MV-4-11 (cell line): ENCODE measurements at places on chromosomes 1 and 21.
A peak's percentile ranks its signal among the peaks of the same experiment; 100 is the strongest.

DNA sequence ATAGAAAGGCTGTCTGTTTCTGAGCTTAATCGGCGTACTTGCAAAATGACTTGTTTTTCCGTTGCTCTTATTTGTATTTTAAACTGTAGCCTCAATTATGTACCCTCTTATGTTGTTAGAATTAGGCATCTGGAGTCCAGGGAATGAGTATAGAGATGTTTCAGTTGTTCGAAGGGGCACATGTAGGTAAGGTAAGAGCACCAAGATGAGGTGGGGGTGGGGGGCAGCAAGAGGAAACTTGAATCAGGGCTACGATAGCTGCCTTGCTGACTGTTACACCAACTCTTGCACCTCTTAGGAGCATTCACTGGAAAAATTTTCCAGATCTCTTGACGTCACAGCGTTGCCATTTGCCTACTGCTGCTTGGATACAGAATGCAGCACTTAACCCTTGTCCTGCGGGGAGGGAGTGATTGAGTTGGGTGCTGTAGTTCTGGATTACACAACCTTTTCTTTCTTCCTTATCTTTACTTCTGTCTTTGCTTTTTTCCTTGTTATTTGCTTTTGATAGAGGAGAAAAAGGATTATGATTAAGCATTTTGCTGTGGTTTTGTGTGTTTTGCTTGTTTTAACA, 3.2 kb downstream of the ATP1B1 start:
- DNase-seq: peak; percentile 52

GRCh38 chr1:150791585-150791984, 16.5 kb downstream of the CTSK start:
- peak; percentile 76 for DNase-seq

- no peak for DNase-seq
These were observed 36.3 kb upstream of the RCC2 start for GRCh38 chr1:17475752-17476151.

DNA sequence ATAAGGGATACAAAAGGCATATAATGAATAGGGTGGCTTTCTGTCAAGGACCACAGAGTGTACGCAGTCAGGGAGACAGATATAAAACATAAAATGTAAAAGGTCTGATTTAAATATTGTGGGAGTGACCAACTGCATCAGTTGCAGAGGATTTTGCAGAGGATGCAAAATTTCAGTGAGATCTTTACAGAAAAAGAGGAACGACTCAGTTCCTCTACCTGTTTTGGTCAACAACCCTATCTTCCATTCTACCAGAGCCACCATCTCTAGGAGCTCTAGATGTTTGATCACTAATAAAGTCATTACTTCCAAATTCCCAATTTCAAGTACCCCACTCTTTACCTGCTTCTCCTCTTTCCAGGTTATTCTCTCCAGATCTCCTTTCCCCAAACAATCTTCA, 16.5 kb downstream of the SOD1 start:
- DNase-seq: peak; percentile 41

GRCh38 chr1:243748706-243749283, 101.2 kb downstream of the AKT3 start:
- DNase-seq: peak; percentile 76

- peak; percentile 10 for DNase-seq
These were observed 457.7 kb upstream of the ADAMTS5 start for GRCh38 chr21:27424601-27425000.

GRCh38 chr1:59505596-59506028, 208.7 kb downstream of the FGGY start:
- no peak for DNase-seq

DNA sequence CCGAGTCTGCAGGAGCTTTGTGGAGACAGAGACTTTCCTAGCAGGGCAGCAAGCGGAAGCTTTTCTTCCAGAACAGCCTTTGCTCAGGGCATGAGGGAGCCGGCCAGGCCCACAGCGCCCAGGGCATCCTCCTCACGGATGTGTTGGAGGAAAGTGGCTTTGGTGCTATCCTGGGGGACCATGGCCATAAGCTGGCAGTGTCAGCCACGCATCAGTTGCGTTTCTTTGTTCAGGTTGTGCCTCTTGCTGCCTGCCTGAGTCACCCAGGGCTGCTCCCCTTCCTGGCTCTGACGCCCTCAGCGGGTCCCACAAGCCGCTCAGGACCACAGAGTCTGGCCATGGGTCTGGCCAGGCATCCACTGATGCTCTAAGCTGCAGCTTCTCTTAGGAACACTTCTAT, 39.6 kb upstream of the PRSS38 start:
- no peak for DNase-seq

GRCh38 chr21:27265949-27266348, 299.1 kb upstream of the ADAMTS5 start:
- no peak for DNase-seq

DNA sequence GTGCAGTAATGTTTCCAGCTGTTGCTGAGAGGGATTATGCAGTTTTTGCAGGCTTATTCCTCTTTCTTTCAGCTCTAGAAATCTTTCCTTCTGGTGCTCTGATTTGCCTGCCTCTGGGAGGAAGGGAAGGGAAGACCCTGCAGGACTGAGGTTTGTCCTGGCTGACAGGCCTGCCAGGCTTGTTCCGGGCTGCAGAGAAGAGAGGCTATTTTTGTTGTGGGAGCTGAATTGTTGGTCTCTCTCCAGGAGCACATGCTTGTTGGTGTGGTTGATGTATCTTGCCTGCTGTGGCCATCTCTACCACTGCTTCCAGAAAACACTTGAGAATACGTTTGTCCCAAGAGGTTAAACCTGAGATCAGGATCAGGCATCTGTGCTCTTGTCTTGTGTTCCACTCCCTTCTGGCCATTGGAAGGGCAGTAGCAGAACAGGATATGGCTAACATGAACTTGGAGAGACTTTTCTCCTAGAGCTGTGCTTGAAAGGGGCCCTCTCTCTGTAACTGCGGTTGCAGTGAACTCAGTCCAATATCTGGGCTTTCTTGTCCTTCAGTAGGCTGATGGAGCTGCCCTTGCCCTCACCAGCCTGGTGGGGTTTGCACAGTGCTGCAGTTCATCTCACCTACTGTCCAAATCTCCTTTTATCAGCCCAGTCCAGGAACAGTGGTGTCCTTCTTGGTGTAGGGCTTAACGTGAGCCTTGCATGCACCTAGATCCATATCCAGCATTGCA, 21.5 kb upstream of the SLC25A34 start:
- DNase-seq: no peak

GRCh38 chr1:248837045-248837780, 811 bp upstream of the ZNF672 start:
- DNase-seq: peak; percentile 18

DNA sequence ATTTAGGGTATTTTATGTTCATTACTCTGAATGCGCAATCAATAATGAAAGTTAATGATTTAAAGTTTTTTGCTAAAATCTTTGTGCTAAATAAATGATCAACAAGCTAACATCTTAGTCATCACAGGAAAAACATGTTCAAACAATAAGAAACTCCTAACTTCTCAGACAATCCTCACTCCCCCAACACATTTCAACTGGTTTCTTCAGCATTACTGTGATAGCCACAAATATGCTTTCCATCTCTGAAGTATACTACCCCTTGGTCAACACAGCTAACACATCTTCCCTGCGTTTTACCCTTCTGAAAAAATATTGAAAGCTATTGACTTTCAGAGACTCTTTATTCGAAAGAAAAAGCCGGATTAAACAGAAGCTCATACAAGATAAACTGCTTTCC, 85.8 kb downstream of the ZNF644 start:
- no peak for DNase-seq

DNA sequence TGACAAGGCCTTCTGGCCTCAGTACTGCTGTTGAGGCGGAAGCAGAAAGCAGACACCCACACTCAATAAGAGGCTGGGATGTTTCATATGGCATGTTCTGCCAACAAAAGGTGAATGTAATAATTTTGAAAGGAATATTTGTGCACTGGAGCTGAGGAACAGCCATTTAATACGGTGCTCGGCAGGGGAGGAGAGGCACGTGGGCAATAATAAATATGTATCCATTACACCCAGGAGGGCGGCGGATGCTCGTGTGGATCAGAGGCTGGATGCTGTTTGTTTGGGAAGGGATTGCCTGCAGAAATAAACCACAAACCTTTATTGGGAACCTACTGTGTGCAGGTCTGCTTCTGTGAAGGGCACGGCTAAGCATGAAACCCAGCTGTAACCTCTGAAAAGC, 92.0 kb downstream of the VWA5B1 start:
- DNase-seq: no peak

DNA sequence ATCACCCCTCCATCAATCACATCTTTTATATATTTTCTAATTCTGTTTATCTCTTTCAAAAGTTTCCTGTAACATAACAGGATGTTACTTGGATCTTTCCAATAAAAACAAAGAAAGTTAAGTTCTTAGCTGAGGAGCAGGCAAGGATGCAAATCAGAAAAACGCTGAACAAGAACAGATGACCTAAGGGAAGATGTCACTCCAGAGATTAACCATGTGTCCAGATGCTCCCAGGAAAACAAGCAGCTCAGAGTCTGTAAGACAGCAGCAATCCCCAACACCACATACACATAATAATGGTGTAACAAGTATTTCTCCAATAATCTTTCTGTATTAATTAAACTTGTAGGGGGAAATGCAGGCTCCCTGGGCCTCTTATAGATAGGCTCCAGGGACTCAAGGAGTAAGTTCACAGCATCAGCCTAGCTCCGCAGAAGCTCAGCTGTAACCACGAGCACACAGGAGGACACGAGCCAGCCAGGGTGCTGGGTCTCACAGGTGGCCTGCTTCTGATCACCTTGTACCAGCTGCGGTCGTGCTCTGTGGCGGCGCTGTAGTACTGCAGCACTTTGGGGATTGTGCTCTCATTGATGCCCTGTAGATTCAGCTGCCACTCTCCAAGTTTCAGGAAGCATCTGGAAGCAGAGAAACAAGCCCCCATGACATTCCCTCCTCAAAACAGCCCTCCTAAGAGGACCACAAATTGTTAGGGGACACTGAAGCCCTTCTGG, 33.1 kb upstream of the EXOSC10 start:
- DNase-seq: no peak

DNA sequence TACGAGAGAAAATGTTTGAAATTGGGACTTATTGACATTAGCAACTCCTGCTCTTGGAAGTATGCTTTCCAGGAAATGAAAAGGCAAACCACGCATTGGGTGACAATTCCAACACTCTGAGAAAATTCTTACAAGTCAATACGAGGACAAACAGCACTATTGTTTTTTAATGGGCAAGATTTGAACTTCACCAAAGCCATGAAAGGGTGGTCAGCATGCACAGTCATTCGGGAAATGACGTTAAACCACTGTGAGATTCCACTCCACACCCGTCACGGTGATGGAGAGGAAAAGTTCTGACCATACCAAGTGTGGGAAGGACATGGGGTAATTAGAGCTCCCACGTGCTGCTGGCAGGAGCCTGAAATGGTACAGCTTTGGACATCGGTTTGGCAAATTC, 12.2 kb upstream of the PRXL2B start:
- DNase-seq: no peak

DNA sequence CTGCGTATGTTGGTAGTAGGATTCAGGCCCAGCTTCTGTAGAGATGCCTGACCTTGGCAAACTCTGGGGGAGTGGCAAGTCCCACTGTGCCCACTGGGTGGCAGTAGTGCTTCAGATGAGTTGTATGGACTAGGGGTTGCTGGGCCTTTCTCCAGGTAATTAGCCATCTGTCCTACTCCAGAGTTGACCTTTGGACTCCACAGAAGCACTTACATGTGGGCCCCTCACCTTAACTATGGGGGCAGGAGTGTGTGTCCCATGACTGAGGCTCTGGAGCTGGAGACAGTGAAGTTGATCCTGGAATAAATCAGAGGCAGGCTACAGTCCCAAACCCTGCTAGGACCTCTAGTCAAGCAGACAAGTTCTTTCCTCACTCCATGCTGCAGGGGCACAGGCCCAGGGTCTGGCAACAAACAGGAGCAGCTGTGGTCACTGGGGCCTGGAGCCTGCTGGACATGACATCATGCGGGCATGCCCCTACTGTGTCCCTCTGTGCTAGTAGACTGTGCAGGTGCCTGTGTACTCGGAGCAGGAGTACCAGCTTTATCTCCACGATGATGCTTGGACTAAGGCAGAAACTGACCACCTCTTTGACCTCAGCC, 4.6 kb downstream of the DMAP1 start:
- peak; percentile 47 for DNase-seq

DNA sequence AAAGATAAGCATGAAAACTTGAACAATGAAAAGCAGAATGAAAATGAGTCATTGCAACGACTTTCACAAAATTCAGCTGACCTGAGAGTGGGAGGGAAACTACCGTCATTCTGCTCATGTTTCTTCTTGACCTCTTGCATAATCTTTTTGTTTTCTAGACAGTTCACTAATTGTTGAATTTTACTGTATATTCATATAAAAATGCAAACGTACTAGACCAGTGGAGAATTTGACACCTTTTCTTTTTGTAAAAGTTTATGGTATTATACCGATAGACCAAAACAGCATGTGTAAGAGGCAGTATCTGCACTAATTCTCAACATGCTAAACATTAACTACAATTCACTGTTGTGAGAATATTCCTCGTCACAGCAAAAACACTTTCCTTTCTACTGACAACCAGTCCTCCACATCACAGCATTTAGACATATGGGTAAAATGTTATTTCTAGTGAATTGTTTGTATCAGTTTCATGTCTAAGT, 137.8 kb downstream of the GREM2 start:
- DNase-seq: peak; percentile 41

DNA sequence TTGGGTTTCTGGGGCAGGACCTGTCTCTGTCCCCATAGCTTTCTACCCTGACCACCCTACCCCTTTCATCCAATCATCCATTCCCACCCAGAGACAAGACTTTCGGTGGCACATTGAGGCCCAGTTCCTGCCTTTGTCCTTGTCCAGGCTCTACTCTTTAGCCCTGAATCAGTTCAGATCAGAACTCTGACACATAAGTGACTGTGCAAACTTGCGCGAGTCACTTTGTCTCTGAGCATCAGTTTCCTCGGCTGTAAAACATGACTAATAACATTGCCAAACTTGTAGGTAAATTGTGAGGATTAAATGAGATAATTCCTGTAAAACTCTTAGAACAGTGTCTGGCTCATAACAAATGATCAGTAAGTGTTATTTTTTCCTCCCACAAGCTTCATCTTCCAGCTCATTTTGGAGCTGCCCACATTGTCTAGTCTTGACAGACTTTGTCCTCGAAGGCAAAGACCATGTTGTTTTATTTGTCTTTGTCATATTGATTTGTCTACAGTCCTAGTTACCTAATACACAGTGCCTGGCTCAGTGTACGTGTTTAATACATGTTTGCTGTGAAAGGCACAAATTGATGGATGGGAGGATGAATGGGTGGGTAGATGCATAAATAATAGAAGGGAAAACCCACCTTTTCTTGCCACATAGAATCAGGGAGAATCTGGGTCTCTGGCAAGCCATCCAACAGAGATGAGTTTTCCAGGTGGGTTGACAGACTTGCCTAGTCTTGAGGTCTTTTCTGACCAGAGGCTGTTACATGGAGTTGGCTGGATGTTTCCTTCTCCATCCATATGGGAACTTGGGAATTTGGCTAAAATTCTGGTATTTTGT, 262.9 kb downstream of the OMA1 start:
- DNase-seq: no peak

- DNase-seq: no peak
These were observed 9.0 kb upstream of the ABCG1 start for GRCh38 chr21:42209801-42210479.

GRCh38 chr1:223473601-223474344, 80.6 kb downstream of the CCDC185 start:
- DNase-seq: no peak
